Left lung (tissue), 14 donors: ENCODE measurements at places on chromosomes 13 and 19. TPM values are rescaled to one million over a fixed set of nuclear protein-coding genes. Genes with fewer than 3 reads are reported as not detected.

Gene CEACAM5
- 0.17 TPM for polyA plus RNA-seq

Gene SOX21
- polyA plus RNA-seq, result 0.86 TPM

Gene PSG2
- polyA plus RNA-seq, result not detected

Gene SIGLEC10
- polyA plus RNA-seq, result 1.4 TPM

Gene BLOC1S3
- polyA plus RNA-seq, result 8.0 TPM

Gene COPE
- 114 TPM for polyA plus RNA-seq

Gene CYP4F8
- polyA plus RNA-seq, result 0.10 TPM

Gene FGF22
- 0.43 TPM for polyA plus RNA-seq

Gene FPR2
- 0.21 TPM for polyA plus RNA-seq

Gene ZNF497
- 4.1 TPM for polyA plus RNA-seq
